ENCODE measurements at places on chromosomes 4 and X.
A peak's percentile ranks its signal among the peaks of the same experiment; 100 is the strongest.

DNA sequence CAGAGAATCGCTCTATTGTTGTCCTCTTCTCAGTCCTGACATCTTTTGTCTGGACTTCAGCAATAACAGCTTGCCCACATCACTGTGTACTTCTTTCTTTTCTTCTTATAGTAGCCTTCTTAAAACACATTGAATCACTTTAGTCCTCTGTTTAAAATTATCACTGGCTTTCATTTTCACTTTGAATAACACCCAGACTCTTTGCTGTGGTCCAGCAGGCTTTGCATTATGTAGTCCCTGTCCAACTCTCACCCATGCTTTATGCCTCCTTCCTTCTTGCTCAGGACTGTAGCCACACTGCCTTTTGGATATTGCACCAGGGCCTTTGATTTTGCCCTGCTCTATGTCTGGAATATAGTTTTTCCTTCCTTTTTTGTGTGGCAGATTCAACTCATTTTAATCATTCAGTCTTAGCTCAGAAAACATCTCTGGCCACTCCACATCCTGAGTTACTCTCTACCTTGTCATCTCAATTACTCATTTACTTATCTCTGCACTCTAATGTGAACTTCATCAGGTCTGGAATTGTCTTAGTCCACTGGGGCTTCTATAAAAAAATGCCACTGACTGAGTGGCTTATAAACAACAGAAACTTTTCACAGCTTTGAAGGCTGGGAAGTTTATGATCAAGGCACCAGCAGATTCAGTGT, 168.2 kb downstream of the C4orf33 start:
- no peak for DNase-seq

GRCh38 chr4:17636696-17637622, 22.5 kb downstream of the MED28 start:
- DNase-seq = peak; percentile 31

GRCh38 chr4:183445097-183445428, 627 bp downstream of the CDKN2AIP start:
- peak; percentile 17 for DNase-seq

- DNase-seq = no peak
These were observed 17.4 kb upstream of the MAP3K15 start for GRCh38 chrX:19532709-19533108.

GRCh38 chrX:126177133-126177840, 11.2 kb upstream of the DCAF12L2 start:
- no peak for DNase-seq

GRCh38 chr4:119833611-119834010, 205.0 kb upstream of the PDE5A start:
- DNase-seq = no peak

- no peak for DNase-seq
These were observed 17.1 kb downstream of the RPS6KA6 start for GRCh38 chrX:84170931-84171330.

DNA sequence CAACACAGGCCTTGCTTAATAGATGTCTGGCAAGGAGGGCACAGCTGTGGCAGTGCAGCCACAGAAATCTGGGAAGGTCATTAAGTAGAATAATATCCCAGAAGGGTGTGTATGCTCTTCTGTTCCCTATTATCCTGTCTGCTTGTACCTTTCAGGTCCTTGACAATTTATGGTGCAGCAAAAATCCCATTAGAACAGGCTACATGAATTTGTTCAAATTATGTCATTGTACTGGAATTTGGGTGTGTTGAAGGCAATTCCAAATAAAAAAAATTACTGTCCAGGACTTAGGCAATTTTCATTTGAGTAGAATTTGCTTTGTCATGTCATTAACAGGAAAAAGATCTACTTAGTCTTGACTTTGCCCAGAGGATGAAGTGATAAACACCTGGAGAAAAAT, 192.1 kb downstream of the IDS start:
- DNase-seq = no peak

DNA sequence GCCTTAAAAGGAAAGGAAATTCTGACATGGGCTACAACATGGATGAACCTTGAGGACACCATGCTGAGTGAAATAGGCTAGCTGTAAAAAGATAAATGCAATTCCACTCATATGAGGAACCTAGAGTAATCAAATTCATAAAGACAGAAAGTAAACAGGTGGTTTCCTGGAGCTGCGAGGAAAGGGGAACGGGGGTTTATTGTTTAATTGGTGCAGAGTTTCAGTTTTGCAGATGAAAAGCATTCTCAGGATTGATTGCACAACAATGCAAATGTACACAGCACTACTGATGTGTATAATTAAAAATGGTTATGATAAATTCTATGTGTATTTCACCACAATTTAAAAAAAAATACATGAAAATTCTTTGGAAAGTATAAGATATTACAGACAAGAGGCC, 24.0 kb downstream of the PLRG1 start:
- DNase-seq = no peak

DNA sequence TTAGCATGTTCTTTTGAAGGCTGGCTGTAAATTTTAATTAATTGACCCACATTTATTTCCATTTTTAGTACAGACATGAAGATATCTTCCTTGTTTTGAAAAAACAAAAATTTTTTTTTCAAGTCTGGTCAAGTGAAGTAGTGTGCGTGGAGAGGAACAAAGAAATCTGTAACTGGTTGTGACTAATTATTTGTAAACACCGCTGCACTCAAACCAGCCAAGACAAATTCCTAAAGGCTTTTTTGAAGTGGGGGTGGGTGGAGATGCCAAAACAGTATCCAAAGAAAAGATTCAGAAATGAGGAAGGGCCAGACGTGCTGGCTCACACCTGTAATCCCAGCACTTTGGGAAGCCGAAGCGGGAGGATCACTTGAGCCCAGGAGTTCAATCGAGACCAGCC, 88.3 kb downstream of the SHROOM2 start:
- no peak for DNase-seq

DNA sequence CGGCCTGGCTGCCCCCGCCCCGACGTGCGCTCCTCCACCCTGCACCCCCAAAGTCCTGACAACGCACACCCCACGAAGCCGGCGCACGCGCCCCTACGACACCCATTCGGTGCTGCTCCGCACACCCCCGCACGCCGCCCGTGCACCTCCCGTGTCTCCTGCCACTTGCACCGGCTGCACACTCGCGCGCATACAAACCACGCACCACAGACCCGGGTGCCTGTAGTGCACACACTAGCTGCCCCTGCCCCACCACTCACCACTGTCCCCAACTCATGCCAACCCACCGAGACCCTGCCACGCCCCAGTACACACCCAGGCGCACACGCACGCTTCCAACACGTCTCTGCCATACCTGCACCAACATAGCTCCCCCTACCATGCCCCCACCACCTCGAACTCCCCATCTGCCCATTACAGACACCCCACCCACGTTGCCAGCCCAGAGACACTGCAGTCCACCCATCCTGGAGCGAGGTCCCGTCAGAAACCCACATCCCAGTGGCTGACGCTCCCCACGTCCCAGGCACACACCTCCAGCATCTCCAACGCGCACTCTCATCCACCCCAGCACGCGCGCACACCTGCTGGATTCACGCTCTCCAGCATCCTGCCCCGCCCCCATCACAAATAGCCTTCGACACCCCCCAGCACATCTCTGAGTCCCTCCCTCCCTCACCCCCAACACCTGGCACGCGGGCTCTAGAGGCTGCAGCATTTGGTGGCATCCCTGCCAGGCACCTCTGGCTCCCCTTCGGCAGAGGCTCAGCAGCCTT, 4.2 kb upstream of the DUSP9 start:
- peak; percentile 49 for DNase-seq

DNA sequence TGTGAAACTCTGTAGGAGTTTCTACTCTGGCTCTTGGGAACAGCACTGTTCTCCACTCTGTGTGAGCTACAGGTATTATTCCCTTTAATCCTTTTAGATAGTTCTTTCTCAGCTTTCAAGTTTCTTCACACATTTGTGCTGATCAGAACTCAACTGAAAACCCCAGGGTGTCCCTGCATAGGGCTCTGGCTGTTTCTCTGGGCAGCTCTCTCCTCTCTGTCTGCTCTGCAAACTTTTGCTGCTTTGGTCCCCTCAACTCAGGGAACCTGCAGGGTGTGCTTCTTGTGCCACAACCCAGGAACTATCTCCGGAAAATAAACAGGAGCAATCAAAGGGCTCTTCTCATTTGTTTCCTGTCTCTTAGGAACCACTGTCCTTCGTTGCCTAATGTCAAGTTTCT, 196.6 kb upstream of the GABRA2 start:
- DNase-seq = no peak

DNA sequence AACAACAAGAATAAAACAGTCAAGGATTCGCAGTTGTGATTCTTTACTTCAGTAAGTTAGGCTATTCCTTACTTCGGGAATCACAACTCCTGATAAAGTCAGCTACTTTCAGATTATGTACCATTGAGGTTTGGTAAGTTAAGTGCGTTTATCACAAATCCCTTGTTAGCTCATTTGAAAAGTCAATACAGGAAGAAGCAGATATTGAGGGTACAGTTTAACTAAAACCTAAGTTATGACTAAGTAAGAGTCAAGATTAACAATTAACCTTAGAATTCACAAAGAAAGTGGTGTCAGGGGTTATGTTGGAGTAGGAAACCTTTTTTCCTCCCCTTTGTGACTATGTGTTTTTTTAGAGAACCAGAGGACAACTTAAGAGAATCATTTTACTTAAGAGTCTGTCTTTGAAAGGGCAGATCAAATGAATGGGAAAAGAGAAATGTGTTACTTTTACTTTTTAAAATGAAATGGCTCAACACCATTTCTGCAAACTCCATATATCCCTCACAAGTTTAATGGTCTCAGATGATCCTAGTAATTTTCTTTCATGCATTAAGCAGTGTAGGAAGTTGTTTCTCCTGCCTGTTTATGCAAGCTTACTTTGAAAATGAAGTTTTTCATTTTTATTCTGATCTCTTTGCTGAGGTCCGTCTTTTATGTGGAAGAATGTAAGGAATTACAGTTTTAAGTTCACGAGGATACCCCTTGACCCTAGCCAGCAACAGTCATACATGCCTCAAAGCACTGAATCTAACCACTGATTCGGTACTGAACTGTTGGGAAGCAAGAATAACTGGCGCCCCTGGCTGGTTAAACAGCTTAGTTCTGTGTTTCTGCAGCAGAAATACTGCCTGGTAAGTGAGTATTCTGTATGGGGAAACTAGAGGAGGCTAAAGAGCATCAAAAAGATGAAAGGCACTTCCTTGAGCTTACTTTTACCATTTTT, 211.7 kb downstream of the SLC4A4 start:
- DNase-seq = no peak

DNA sequence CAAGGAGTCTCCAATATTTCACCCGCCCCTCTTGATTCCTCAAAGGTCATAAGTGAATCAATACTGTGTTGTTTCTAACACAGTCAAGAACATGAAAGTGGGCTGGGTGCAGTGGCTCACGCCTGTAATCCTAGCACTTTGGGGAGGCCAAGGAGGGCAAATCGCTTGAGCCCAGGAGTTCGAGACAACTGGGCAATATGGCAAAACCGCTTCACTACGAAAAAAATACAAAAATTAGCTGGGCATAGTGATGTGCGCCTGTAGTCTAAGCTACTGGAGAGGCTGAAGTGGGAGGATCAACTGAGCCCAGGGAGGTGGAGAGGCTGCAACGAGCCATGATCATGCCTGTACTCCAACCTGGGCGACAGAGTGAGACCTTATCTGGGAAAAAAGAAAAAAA, 3.4 kb downstream of the ACSL1 start:
- DNase-seq = no peak

GRCh38 chr4:43380093-43380492, 487.6 kb downstream of the GRXCR1 start:
- no peak for DNase-seq

DNA sequence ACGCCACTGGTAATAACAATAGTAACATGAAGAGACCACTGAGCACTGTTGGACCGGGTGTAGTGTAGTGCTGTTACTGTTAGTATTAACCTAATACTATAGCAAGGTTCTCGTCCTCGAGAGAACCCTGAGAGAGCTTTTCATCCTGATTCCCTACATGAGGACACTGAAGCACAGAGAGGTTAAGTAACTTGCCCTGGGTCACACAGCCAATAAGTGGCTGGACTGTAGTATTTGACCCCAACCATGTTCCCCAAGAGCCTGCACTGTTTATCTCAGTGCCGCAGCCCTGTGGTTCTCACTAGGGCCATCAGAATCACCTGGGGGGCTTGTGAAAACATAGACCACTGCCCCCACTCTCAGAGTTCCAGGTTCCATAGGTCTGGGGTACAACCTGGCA, 10.4 kb downstream of the SCML1 start:
- DNase-seq = no peak

DNA sequence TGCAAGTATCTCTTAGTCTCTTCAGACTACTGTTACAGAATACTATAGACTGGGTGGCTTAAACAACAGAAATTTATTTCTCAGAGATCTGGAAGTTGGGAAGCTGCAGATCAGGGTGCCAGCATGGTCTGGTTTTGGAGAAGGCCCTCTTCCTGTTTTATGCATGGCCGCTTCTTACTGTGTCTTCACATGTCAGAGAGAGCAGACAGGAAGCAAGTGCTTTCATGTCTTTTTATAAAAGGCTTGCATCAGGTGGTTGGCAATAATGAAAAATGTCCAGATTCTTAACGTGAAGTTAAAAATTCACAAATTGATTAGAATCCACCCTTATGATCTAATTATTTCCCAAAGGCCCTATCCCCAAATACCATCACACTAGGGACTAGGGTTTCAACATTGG, 284.9 kb downstream of the RPA4 start:
- no peak for DNase-seq

- DNase-seq = no peak
These were observed 618.1 kb downstream of the PPP4R3C start for GRCh38 chrX:26845056-26845455.

DNA sequence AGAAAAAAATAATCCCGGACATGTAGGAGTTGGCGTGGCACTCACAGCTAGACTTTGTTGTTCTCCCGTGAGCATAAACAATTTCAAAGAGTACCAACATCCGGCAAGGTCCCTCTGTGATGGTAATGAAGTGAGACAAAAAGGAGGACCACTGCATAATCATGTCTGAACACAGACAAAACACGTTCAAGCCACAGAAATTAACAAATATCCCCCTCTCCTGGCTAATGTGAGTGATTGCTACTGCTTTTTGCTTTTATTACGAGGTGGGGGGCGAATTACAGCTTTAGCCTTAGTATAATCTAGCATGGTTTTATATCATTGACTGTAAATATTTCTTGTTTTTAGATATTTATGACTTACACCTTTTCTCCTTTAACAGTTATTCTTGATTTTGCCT, 118.5 kb downstream of the PLS3 start:
- DNase-seq = peak; percentile 33

- DNase-seq = no peak
These were observed 4.9 kb downstream of the CHRNA9 start for GRCh38 chr4:40340030-40340429.

Data from NCI-H1105 treated with DMSO at 0.1 percent for 48 hours (cell line).